H1 (cell line): ENCODE measurements at places on chromosomes 6 and 20.

- no peak for DNase-seq
Measured at GRCh38 chr6:42212442-42212841, 5.2 kb downstream of the MRPS10 start.

- no peak for DNase-seq
Measured at GRCh38 chr6:114131945-114132344, 161.0 kb upstream of the HDAC2 start.

GRCh38 chr6:37454420-37455140 lies 21.6 kb downstream of the CMTR1 start:
- DNase-seq = no peak

DNA sequence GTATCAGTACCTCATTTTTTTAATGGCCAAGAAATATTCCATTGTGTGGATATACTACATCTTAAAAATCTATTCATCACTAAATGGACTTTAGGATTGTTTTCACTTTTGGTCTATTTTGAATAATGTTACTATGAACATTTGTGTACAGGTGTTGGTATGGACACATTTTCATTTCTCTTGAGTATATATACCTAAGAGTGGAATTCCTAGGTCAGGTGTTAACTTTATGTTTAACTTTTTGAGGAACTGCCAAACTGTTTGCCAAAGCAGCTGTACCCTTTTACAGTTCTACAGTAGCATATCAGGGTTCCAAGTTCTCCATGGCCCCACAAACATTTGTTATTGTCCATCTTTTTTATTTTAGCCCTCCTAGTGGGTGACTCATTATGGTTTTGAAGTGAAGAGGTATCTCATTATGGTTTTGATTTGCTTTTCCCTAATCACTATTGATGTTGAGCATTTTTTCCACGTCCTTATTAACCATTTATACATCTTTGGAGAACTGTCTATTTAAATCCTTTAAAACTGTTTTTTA lies 28.2 kb downstream of the DSTN start:
- no peak for DNase-seq

- DNase-seq = no peak
Measured at GRCh38 chr6:70176842-70177550, 125.9 kb downstream of the COL9A1 start.

DNA sequence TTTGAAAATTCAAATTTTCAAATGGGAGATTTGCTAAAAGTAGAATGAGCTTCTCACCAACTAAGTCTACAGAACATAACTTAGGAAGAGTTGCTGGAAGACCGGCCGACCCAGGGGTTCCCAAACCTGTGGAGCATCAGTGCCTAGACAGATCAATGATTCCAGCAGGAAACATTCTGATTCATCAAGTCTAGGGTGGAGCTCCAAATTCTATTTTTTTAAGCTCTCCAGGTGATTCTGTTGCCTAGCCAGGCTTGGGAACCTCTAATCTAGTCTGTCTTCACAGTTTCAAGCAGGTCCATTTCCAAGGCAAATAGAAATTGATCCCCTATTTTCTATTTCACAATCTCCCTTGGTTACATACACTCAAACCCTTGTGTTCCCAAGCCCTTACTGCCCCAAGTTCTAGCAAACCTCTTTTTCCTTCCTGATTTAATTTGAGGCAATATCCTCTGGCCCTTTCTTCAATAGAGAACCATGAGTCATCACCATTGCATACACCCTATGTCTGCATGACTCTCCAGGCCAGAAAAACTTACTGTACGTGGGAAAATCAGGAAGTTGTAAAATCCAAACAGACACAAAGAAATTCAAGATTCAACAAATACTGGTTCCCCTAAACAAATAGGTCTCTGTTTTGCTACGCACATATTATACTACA lies 8.9 kb downstream of the ATXN1 start:
- no peak for DNase-seq

GRCh38 chr6:82178077-82178758 lies 69.3 kb downstream of the IBTK start:
- DNase-seq = no peak

- DNase-seq = no peak
Measured at GRCh38 chr6:5302995-5303622, 41.8 kb downstream of the FARS2 start.

DNA sequence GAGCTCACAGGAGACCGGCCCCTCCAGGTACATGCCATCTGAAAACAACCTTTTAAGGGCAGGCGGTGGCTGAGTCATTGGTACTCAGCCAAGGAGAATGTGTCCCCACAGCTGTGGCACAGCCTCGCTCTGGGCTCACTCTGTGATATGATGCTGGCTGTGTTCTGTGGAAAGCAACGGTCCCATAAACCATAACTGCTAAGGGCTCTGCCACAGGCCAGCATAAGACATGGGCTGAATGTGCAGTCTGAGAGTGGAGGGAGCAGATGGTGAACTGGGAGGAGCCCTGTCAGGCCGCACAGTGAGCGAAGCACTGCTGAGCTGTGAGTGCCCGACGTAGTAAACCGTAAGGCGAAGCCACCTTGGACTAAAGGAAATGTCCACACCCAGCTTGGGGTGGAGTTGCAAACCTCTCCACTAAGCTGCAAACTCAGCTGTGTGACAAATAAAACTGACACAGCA lies 375.8 kb downstream of the THBS2 start:
- no peak for DNase-seq

DNA sequence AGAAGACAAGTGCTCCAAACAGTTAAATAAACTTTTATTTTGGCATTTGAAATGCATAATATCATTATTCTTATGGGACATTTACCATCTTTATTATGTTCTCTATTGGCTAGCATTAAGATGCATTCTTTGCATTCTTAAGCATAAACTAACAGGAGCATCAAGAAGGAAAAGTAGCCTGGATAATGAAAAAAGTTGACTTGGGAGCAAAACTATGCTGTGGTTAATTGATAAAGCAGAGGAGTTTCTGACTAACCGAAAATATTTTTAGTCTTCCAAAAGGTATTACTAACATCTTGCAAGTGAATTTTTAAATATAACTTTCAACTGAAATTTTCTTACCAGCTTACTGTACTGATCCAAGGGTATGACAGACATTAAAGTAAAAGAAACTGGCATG lies 140.3 kb downstream of the FLRT3 start:
- DNase-seq = no peak

DNA sequence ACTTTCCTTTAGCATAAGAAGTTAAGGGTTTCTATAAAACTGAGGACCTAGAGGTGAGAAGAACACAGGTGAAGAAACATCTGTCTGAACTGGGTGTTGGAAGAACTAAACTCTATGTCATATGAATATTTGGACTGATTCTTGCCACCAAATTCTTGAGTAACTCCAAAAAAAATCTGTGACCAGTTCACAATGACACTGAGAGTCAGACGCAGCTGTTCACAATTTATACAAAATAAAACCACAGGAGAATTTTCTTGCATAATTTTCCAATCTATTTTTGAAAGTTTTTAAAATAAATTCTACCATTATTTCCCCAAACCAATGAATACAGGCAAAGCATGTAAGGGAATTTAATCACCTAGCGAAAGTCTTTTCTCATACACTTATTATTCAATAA lies 148.1 kb upstream of the TCF21 start:
- no peak for DNase-seq

DNA sequence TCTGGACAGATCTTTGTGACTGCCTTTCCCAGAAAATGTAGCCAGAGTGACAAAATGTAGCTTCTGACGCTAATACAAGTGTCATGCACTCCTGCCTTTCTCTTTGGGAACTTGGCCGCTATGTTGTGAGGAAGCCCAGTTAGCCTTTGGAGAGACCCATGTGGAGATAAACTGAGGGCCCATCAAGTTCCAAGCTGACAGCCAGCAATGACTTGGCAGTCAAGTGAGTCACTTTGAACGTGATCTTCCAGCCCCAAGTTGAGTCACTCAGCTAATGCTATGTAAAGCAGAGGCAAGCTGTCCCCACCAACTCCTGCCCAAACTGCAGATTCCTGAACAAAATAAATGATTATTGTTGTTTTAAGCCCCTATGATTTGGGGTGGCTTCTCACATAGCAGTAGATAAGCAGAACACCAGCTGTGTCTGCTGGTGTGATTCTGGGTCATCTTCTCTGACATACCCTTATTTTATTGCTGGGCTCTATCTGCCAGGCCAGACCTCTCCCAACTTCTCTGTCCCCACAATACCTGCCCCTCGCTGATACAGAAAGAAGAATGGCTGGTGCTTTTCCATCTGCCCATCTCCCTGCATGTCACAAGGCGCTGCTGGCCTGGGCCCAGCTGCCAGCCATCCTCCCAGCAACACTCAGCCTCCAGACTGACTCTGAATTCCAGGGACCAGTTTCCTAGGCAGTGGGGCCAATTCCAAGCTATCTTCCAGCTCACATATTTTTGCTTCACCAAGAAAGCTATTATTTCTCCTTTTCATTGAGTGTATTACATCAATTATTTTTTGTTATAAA lies 274.8 kb downstream of the LRFN2 start:
- no peak for DNase-seq

GRCh38 chr20:34538671-34539123 lies 19.8 kb upstream of the MAP1LC3A start:
- DNase-seq = no peak

GRCh38 chr20:47809161-47809960 lies 24.1 kb upstream of the SULF2 start:
- no peak for DNase-seq

DNA sequence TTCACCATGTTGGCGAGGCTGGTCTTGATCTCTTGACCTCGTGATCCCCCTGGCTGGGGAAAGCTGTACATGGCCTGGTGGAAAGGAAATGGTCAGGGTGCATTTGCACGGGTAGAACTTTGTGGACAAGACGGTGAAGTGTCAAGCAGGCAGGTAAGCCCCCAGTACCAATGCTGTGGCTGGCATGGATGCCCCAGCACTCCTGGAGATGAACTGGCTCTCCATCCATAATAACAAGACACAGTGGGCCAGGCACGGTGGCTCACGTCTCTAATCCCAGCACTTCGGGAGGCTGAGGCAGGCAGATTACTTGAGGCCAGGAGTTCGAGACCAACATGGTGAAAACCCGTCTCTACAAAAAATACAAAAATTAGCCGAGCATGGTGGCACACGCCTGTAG lies 37.3 kb upstream of the TMEM181 start:
- no peak for DNase-seq

- no peak for DNase-seq
Measured at GRCh38 chr6:91485047-91485446, 898.2 kb upstream of the MAP3K7 start.

GRCh38 chr20:63090682-63091571 lies 84.2 kb upstream of the BHLHE23 start:
- no peak for DNase-seq

GRCh38 chr6:162726947-162727321 lies 632 bp downstream of the PRKN start:
- DNase-seq = no peak

DNA sequence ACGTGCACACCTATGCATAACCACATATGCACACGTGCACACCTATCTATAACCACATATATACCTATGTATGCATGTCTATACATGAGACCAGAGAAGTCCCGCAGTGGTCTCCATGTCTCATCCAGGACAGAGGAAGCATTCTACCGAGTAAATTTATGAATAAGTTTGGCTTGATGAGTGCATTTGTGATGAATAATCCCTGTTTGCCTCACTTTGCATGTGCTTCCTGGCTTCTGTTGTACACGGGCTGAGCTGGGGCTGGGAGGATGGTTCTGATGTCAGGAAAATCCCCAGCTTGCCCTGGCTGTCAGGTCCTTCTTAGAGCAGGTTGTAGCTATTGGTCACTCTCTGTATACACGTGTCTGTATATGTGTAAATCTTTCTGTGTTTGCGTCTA lies 157.6 kb upstream of the RPS6KA2 start:
- no peak for DNase-seq

- DNase-seq = no peak
Measured at GRCh38 chr6:41358503-41358902, 23.1 kb downstream of the NCR2 start.

DNA sequence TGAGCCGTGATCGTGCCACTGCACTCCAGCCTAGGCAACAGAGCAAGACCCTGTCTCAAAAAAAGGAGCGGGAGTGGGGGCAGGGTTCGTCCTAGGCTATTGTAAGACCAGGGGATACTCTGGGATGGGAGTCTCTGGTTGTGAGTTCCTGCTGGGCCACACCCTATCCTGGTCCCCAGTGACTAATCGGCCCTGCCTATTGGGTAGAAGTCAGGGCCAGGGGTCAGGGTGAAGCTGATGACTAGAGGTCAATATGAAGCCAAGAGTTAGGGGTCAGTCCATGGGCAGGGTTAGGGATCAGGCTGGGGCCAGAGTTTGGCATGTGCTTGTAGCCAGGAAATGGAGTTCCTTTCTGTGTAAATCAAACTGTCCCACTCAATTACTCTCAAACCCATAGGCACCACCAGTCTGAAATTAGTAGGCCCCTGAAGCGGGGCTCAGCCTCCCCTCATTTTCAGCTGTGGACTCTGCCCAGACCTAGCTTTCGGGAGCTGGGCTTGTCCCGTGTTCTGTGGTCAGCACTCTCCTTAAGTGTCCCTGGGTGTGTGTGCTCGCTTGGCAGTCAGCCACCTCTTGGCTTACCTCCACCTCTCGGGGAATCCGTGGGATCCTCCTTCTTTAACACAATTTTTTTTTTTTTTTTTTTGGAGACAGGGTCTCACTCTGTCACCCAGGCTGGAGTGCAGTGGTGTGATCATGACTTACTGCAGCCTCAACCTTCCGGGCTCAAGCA lies 1.8 kb downstream of the HSPA12B start:
- DNase-seq = no peak

DNA sequence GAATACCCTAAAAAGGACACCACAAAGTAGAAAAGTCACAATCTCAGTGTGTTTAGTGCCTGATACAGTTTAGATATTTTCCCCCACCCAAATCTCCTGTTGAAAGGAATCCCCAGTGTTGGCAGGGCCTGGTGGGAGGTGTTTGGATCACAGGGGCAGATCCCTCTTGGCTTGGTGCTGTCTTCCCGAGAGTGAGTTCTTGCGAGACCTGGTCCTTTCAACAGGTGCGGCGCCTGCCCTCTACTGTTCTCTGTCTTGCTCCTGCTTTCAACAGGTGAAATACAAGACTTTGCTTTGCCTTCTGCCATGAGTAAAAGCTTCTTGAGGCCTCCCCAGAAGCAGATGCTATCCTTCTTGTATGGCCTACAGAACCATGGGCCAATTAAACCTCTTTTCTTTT lies 534.3 kb upstream of the NRSN1 start:
- peak; percentile 7 for DNase-seq

GRCh38 chr6:169635345-169635744 lies 66.5 kb downstream of the WDR27 start:
- no peak for DNase-seq

DNA sequence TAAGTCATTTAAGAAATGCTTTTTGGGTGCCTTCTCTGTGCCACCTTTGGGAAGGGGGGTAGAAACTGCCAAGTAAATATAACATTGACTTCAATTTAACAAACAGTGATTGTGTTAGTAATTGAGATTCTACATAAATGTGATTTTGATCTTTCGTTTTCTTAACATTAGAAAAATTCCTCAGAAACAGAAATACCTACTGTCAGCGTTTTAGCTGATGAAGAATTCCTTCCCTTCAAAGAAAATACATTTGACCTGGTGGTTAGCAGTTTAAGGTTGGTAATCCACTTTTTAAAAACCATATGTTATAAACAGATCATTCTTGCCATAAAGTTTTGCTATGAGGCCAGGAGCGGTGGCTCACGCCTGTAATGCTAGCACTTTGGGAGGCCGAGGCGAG lies 9.8 kb downstream of the NDUFAF5 start:
- DNase-seq = no peak
